NCI-H187 treated with DMSO at 0.1 percent for 48 hours (cell line): ENCODE measurements at places on chromosomes 3 and 15.

- DNase-seq: no peak
These were observed 27.4 kb downstream of the PRR20G start for GRCh38 chr3:127260416-127260815.

DNA sequence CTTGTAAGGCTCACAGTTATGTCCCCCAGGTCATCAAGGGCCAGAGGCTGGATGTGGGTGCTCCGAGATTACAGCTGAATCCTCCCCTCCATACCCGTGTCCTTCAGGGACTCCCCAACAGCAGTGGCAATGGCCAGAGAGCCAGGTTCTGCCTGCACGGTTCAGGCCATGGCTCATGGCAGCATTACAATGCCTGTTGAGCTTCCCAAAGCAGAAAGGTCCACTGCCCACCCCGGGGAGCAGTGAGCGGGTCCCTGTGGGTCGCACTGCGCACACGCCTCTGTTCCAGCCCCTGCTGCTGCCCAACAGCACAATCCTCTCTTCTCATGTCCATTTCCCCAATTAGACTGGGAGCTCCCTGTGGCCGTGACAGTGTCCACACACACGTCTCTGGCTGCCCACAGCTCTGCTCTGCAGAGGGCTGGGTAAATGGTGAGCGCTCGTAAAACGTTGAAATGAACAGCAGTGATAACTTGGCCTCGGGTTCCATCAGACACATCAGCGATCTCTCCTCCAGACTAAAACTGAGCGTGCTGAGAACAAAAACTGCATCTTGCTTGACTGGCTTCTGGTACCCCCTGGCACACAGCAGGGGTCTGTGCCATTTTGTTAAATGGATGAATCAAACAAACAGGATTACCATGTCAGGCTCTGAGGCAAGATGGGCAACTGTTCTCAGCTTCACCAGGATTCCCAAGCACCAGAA lies 80.4 kb downstream of the VGLL4 start:
- DNase-seq: no peak

DNA sequence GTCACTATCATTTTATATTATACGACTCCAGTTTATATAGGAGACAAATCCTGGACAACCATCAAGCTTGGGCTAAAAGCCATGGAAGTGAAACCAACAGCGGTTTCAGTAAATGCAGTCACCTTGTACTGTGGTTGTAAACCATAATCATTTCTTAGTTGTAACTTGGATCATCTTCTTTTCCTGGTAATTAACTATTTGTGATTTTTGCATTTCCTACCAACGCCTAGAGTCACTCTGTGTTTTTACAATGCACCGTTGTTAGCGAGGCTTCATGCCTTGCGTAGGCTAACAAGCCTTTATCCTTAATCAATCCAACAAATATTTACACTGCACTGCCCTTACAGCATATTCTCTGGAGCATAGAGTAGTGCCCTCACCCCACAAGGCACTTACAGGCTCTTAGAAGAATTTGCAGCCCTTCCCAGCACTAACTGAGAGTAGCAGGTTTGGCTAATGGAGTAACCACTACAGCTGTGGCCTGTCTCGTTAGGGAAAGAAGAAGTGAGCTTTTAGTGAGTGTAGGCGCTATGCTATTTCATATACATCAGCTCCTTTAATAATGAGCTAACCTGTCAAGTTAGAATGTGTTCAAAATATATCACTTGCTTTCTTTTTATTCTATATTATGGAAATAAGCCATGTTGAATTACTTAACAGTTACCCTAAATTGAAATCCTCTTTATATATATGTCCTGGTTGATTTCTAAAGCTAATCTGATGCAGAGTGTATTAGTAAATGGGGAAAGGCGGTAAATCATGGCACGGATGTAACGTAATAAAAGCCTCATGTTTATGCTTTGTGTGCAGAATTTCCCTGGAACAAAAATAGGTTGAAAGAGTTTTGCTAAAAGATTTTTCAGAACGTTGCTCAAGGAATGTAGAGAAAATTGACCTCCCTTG lies 62.8 kb downstream of the ABHD2 start:
- peak; percentile 87 for DNase-seq

- no peak for DNase-seq
These were observed 49.8 kb downstream of the MBNL1 start for GRCh38 chr3:152318512-152318911.

DNA sequence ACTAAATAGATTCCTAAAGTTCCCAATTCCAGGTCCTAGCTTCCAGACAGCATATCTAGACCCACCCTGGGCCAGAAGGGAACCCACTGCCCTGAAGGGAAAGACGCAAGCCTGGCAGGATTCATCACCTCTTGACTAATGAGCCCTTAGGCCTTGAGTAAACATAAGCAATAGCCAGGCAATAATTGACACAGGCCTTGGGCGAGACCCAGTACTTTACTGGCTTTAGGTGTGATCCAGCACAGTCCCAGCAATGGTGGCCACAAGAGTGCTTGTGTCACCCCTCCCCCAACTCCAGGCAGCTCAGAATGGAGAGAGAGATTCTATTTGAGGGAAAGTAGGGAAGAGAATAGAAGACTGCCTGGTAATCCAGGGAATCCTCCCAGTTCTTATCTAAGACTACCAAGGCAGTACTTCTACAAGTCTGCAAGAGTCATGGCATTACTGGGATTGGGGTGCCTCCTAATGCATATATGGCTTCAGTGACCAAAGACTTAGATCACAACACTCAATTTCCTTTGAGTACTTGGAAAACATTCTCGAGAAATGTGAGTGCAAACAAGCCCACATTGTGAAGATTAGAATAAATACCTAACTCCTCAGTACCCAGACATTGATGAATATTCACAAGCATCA lies 30.4 kb upstream of the WWTR1 start:
- DNase-seq: no peak

GRCh38 chr3:150958683-150959082 lies 13.8 kb downstream of the CLRN1 start:
- DNase-seq: no peak

DNA sequence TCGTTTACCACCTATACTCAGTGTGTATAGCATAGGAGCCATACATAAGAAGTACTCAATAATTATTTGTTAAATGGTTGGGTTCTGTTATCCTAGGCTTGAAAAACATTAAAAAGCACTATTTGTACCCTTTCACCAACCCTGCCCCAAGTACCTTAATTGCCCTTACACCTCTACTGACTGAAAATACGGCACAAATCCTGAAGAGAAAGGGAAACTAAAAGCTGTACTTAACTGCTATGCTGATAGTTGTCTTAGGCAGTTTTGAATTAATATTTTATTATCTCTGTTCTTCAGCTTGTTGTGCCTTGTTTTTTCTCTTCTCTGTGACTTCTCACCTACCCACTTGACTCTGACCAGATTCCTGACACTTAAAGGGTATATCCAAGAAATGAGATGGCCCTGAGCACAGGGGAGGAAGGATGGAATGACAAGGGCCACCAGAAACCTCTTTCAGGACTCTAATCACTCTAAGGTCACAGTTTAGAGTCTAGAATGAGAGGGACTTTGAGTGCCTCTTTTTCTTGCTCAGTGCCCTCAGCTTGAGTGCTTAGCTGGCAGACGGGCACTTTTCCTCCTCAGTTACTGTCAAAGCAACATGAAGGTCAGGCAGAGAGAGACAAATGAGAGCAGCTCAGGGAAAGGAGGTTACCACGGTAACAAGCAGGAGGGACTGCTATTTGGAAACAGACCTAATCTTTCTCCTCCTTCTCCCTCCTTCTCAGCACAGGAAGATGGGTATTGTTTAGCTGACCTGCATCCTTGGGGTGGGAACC lies 136.5 kb downstream of the ZNF609 start:
- peak; percentile 61 for DNase-seq

GRCh38 chr3:138424323-138424722 lies 10.1 kb upstream of the ESYT3 start:
- no peak for DNase-seq
